ENCODE measurements at places on chromosomes 13 and 19.

- DNase-seq = no peak
Measured at GRCh38 chr19:16144216-16144581, 714 bp downstream of the HSH2D start.

- no peak for DNase-seq
Measured at GRCh38 chr13:60312851-60313505, 84.0 kb upstream of the TDRD3 start.

DNA sequence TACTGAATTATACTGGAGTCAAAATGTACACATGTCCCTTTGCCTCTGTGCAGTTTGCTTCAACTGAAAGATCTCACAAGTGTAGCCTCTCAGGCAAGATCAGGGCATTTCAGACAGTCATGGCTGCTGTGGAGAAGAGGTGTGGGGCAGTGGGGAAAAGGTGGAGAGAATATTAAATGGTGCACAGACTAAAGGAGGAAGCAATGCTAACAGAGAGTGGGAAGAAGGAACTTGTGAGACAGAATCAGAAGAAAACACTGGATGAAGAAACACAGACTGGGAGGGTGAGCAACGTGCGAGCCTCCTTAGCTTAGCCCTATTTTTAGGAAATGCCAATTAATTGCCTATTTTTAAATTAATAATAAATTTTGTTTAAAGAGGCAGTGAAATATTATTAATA, 49.6 kb upstream of the RAP2A start:
- no peak for DNase-seq

DNA sequence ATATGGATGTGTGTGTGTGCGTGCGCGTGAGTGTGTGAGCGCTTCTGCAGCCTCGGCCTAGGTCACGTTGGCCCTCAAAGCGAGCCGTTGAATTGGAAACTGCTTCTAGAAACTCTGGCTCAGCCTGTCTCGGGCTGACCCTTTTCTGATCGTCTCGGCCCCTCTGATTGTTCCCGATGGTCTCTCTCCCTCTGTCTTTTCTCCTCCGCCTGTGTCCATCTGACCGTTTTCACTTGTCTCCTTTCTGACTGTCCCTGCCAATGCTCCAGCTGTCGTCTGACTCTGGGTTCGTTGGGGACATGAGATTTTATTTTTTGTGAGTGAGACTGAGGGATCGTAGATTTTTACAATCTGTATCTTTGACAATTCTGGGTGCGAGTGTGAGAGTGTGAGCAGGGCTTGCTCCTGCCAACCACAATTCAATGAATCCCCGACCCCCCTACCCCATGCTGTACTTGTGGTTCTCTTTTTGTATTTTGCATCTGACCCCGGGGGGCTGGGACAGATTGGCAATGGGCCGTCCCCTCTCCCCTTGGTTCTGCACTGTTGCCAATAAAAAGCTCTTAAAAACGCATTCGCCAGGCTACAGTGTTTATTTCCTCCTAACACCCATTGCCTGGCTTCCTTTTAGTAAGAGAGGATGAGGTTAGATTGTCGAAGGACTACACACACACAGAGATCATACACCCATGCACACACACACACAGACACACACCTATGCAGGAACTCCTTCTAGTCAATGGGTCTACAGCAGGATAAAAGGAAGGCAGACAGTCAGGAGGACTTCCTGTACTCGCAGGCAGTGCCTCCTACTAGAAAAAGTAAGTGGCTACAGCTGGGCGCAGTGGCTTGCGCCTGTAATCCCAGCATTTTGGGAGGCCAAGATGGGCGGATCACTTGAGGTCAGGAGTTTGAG, 7.1 kb downstream of the FOSB start:
- no peak for DNase-seq

DNA sequence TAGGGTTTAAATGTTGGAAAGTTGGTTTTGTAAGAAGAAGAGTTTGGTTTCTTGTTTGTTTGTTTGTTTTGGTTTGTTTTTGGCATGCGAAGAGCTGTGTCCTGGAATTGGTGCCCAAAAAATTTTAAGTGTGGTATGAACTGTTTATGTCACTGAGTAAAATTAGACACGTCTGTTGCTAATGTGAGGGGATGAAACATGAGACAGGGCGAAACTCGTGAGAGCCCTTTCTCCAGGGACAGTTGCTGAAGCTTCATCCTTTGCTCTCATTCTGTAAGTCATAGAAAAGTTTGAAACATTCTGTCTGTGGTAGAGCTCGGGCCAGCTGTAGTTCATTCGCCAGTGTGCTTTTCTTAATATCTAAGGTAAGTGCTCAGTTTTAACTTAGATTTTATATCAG, at the start of gene SGCG:
Gene SGCG, plus strand, starts transcription at position 269 of the 400 bp plus-strand sequence. CDS start 22,716 bp downstream, outside the sequence.
- DNase-seq = no peak
